ENCODE measurements at places on chromosomes 4 and X. TPM values are rescaled to one million over a fixed set of nuclear protein-coding genes. Genes with fewer than 3 reads are reported as not detected.

DNA sequence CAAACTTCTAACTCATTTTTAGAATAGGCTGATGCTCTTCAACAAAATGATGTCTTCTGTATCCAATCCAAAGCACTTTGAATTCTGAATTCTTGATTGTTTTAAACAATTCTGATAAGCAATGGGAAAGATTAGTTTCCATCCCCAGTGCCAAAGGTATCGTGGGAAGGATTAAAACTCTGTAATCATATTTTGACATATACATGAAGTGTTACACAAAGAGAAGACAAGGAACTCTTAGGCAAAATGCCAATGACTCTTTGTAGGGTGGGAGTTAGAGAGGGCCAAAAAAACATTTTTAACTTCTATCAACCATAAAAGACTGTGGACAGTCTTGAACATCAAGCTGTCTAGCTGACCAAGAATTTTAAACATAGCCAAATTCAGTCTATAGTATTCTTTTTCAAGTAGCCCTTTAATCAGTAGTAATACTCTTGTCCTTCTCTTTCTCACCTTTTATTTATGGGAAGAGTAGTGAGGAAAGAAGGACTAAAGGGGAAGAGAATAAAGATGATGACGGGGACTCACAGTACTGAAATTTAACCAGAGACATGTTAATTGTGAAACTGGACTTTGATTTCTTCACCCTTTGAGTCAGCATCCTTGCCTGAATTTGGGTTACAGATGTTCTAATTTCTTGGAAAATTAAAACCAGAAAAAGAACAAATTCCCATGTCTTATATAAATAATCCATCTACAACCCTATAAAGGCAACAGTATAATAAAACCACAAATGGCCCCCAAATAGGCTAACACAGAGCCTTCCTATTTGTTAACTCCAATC lies 51.8 kb upstream of the VEGFD start:
- no peak for DNase-seq

- DNase-seq: peak; percentile 3
Measured at GRCh38 chr4:7434766-7435150, at the start of gene PSAPL1. PSAPL1 (minus strand) TSS chr4:7434930; CDS start chr4:7434879, 51 bp downstream.

The ADAM29 gene
- total RNA-seq: not detected

DNA sequence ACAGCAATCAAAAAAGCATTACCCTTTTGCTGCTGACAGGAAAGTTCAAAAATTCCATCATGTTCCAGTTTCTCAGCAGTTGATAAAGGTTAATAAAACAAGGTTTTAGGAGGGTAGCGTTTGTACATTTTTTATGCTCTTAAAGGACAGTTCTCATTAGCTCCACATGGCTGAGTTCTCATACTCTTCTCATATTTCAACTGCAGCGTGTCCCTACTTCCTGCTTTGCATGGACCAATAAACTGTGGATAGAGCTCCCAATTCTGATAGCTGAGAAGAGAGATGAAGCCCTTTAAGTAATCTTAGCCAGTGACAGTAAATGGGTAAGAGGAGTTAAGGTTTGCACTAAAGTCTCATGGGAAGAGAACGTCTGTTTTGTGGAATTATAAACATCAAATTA lies 53.5 kb downstream of the SPANXA2 start:
- DNase-seq: peak; percentile 29

- DNase-seq: peak; percentile 22
Measured at GRCh38 chrX:45714866-45715265, 514.2 kb upstream of the DIPK2B start.

- no peak for DNase-seq
Measured at GRCh38 chr4:59060895-59061294, 1950.7 kb upstream of the IGFBP7 start.

GRCh38 chrX:13550346-13550745 lies 19.1 kb upstream of the EGFL6 start:
- DNase-seq: no peak

Data from NCI-H460 (cell line).